ENCODE measurements at places on chromosomes 3 and 15.

DNA sequence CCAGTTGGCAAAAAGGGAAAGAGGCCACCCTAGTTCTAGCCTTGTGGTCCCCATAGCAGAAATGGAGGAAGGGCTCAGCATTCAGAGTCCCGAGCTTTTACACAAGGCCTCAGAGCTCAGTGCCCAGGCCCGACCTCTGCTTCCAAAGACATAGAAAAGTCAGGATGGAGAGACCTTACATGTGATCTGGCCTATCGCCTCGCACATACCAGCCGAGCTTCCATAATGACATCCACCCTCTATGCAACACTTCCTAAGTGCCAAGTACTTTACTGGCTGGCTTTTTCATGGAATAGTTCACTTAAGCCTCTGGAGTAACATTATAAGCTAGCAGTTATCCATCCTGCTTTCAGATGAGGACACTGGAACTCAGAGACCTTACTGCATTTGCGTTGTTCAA, 275.9 kb downstream of the FAM43A start:
- no peak for DNase-seq

DNA sequence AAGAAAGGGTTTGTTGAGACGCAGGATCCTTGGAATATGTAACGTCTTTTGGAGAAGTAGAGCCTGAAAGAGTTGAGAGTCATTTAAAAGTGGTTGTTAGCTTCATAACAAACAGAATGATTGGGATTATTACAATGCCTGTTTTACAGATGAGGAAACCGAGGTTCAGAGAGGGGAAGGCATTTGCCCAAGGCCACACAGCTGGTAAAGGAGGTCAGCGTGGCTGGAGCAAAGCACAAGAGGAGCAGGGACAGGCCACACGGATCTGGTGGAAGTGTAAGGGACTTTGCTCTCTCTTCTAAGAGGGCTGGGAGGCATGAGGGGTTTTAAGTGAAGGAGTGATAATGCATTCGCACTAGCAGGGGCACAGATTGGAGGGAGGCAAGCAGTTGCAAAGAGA, 6.2 kb upstream of the OXTR start:
- no peak for DNase-seq

DNA sequence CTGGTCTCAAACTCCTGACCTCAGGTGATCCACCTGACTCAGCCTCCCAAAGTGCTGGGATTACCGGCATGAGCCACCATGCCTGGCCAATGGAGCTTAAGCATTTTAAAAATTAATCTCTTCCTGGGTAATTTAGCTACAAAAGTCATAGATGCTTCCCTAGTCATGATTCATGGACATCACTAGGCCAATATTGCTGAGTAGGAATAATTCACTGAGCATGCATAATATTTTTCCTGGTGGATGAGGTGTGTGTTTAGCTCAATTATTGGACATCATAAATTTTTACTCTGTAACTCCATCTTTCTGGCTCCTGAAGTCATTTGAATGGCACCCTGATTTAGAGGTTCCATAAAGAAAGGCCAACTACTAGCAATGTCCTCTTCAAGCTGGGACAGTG, 512.9 kb upstream of the AGTR1 start:
- no peak for DNase-seq

- DNase-seq: no peak
These were observed 422.2 kb downstream of the ZNF385D start for GRCh38 chr3:21328711-21329390.

GRCh38 chr3:98531622-98532274, at the start of gene GPR15:
GPR15 (plus strand) TSS chr3:98531978; CDS start chr3:98532034, 56 bp downstream.
- no peak for DNase-seq

All from endodermal cell (in vitro differentiated cells).